Thyroid gland (tissue), 4 donors: ENCODE measurements at places on chromosomes 6 and 20. TPM values are rescaled to one million over a fixed set of nuclear protein-coding genes. Genes with fewer than 3 reads are reported as not detected.

The CDH4 gene
- total RNA-seq, result not detected

The PPP1R16B gene
- total RNA-seq, result 7.9 TPM

The PTCHD4 gene
- 10.8 TPM for total RNA-seq

The FOXC1 gene
- total RNA-seq, result 3.8 TPM

DNA sequence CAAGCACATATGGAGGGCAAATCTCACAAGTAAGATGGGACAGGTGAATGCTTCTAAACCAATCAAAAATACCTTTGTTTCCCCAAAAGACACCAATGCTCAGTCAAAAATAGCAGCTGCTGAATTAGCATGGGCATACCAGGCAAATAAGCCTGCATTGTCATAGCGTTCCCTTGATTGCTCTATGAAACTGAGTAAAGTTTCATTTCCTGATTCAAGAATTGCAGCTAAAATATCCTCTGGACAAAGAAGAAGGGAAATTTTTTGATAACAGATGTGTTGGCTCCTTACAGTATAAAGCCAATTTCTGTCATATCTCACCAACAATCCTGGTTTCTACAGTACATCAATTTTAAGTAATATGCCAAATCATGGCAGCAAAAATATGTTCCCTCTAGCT is 3.3 kb upstream of the TMEM14A start:
- DNase-seq, result no peak

DNA sequence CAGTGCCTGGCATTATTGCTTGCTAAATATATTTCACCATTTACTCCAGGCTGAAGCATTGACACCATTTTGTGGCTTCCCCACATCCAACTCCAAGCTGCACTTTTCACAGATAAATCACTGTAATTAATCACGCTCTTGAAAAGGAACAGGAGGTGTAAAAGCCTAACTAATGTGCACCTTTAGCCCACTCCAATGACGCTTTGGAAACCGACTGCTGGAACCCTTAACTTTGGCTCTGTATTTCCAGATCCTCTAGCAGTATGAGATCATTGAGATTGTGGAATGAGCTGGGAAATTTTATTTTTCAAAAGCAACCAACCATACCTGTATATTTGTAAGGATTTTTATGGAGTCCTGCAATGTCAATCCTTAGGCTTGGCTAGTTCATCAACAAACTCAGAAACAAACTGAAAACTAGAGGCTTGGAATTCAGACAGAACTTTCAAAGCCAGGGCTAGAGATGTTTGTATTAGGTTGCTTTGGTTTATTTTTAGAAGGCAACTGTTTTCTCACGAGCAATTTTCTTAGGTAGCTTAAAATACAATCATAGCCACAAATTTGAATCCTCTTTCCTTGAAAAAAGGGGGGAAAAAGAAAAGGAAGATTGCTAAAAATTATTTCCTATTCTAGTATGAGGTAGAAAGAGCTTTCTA is 52.8 kb upstream of the UTRN start:
- DNase-seq, result no peak

DNA sequence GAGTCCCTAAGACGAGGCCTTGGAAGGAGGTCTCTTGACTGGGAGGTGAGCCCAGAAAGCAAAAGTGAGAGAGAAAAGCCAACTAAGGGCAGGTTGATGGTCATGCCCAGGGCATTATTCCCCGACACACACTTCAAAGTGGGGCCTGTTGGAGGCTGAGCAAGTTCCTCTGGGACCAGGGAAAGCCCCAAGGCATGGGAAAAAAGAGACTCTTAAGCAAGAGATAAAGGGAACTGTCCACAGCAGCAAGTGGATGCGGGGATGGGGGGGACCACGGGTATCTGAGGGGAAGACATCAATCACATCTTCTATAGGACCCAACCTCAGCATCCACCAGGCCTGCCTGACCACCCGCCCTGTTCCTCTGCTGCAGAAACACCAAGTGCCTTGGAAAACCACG is 119.9 kb upstream of the MAFB start:
- no peak for DNase-seq

GRCh38 chr6:43277643-43278523 is 20.2 kb upstream of the SLC22A7 start:
- no peak for DNase-seq

GRCh38 chr6:15243910-15244619 is 1.8 kb upstream of the JARID2 start:
- no peak for DNase-seq

DNA sequence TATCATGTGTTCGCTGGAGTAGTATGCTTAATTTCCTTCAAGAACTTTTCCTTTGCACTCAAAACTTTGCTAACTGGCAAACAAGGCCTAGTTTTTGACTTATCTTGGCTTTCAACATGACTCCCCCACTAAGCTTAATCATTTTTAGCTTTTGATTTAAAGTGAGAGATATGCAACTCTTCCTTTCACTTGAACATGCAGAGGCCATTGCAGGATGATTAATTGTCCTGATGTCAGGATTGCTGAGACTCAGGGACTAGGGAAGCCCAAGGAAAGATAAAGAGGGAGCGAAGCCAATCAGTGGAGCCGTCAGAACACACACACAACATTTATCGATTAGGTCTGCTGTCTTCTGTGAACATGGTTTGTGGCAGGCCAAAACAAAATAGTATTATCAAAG is 491.4 kb downstream of the CBLN4 start:
- DNase-seq, result no peak

GRCh38 chr6:152085451-152085921 is 278.0 kb downstream of the ESR1 start:
- no peak for DNase-seq

DNA sequence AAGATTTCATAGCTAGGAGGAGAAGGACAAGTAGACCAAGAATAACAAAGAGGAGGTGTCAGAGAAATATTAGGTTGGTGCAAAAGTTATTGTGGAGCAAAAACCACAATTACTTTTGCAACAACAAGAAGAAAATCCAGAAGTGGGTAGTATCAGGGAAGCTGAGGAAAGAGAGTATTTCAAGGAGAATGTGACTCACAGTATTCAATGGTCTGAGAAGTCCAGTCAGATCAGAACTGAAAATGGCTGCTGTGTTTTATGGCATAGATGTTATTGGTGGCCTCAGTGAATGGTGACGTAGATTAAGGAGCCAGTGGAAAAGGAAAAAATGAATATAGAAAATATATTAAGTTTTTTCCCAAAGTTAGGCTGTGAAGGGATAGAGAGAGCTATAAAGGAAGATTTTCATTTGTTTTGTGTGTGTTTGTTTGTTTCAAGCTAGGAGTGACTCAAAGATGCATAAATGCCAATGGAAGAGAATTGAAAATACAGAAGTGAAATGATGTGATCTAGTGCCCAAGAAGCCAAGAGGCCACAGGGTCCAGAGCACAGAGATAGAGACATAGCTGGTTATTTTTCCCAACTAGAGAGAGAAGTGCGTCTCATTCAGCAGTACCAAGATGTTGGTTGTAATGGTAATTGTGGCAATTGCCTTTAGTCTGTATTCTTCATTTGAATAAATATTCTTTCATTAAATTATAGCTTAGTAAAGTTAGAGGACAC is 112.8 kb downstream of the ADTRP start:
- DNase-seq, result no peak

DNA sequence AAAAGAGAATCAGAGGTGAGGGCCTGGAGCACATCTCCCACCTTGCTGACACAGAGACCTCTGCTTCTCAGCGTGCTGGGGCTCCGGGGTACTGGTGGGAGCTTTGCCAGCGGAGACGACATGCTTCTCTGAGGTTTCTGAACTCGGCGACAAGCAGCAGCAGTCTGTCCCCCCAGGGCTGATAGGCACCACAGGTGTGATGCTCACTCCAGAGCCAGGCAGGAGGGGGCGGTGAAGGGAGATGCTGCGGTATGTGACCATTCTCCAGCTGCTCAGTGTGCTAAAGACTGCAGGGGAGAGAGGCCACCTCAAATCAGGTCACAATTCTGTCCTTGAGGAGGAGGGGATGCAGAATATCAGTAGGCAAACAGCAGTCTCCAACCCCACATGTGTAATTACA is 219.9 kb downstream of the ALDH8A1 start:
- no peak for DNase-seq

DNA sequence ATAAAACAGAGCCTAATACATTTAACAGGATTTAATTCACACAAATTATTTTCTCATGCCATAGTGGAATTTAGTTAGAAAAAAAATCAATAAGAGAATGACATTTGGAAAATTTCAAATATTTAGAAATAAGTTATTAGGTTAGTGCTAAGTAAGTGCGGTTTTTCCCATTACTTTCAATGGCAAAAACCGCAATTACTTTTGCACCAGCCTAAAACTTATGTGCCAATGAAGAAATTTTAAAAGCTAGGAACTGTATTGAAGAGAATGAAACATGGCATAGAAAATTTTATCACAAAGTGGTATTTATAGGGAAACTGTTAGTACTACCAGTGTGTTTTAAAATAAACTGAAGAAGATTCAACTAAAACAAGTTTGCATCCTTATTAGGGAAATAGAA is 228.3 kb upstream of the FKBP1C start:
- no peak for DNase-seq

GRCh38 chr6:42845327-42845694 is 34.1 kb upstream of the RPL7L1 start:
- DNase-seq, result no peak

DNA sequence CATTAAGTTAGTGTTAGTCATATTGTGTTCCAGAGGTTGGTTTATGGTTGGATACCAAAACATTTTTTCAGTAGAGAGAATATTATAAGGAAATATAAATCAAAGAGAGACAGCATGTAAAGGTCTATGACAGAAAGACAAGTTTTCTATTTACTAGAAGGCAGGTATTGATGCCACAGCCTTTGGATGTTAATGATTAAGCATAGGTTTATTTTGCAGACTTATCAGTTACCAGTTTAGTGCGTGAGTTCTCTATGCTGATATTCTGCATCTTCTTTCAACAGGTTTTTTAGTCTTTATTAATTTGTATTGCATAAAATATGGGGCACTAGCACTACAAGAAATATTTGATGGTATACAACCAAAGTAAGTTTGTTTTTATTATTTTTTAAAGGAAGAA is 45.6 kb downstream of the CSE1L start:
- no peak for DNase-seq

- DNase-seq, result no peak
These were observed 216.5 kb upstream of the RREB1 start for GRCh38 chr6:6891125-6891721.

DNA sequence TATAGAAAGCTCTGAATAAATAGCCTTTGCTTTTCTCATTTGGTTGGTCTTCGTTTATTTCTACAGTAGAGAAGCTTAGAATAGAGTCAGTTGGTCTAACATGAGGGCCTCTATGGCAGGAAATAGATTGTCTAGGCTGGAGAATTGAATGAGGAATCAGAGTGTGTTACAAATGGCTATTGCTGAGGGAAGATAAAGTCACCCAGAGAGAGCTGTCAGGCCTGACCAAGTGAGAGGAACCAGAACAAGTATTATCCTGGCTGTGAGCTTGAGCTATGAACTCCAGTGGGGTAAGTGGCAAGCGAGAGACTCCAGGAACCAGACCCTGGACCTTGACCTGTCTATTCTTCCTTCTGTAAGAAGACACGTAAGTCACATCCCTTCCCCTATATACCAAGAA is 353.1 kb downstream of the CD83 start:
- no peak for DNase-seq

- no peak for DNase-seq
These were observed 212.5 kb upstream of the CNR1 start for GRCh38 chr6:88378639-88379038.

DNA sequence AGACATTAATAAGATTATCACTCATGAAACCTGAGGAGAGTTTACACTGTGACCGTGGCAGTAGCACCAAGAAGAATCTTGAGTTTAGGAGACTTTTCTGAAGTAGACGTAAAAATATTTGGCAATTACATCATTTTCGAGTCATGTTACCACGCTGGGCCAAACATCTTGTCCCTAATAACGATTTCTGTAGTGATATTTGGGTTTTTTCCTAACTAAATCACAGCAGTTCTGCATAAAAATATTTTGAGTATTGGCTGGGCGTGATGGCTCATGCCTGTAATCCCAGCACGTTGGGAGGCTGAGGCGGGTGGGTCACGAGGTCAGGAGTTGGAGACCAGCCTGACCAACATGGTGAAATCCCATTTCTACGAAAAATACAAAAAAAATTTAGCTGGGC is 262.4 kb downstream of the PHF3 start:
- no peak for DNase-seq

- DNase-seq, result no peak
These were observed 219.5 kb upstream of the DTNBP1 start for GRCh38 chr6:15882345-15882744.
